ENCODE measurements at places on chromosomes 6 and 20. TPM values are rescaled to one million over a fixed set of nuclear protein-coding genes. Genes with fewer than 3 reads are reported as not detected.

- no peaks in the 10 kb centered on the region for H3K4me1 ChIP-seq
- no peaks in the 10 kb centered on the region for H3K36me3 ChIP-seq
- no peak overlapping the region for H3K27ac ChIP-seq
- no peak overlapping the region for H3K4me3 ChIP-seq
- DNase-seq: no peak
Measured at GRCh38 chr6:126824226-126824625, 294.2 kb upstream of the RSPO3 start.

- H3K4me3 ChIP-seq: peak overlapping the region; percentile 43
- peaks cover 31% of the 10 kb centered on the region for H3K4me1 ChIP-seq
- peak overlapping the region; percentile 76 for H3K27ac ChIP-seq
Measured at GRCh38 chr20:46683668-46683938, 5.6 kb downstream of the TP53RK start.

Gene ZSCAN16
- total RNA-seq: 9.5 TPM

Gene TRIM40
- 0.17 TPM for total RNA-seq

Gene TRIM31
- total RNA-seq: not detected
